ENCODE measurements at places on chromosomes 12 and 14.
A peak's percentile ranks its signal among the peaks of the same experiment; 100 is the strongest.

- no peak for DNase-seq
Measured at GRCh38 chr14:63383776-63384367, 65.1 kb upstream of the GPHB5 start.

GRCh38 chr12:1592444-1593173, 1.8 kb downstream of the FBXL14 start:
- no peak for DNase-seq

GRCh38 chr12:29528161-29528560, 30.7 kb upstream of the OVCH1 start:
- DNase-seq, result no peak

DNA sequence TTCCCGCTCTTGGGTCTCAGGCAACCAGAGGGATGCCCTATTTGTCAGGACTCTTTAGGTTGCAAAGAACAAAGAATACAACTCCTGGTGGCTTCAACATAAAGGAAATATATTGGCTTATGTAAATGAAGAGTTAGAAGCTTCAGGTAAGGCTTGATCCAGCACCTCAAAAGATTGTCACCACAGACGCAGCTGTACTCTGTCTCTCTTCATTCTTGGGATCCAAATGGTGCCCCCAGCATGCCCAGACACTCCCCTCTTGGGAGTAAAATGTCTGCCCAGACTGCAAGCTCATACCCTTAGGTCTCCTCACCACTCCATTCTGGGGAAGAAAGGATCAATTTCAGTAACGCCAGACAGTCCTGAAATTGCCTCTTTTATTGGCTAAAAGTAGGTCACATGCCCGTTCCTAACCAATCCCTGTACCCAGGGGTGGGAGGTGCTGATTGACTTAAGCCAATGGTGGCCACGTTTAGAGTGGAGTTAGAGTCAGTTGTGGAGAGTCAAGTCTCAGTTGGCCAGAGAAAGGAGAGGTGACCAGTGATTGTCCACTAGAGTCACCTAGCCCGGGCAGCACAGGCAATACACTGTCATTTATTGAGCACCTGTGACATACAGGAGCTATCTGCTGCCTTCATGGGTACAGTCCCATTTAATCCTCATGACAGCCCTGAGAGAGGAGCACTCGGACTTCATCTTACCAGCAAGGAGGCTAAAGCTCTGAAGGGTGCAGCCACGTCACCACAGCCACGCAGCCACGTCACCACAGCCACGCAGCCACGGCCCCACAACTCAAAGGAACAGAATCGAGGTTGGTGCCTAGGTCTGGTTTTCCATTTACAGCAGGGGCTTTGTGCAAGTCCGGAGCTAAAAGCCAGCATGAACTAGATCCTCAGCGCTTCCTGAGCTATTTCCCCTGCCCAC, 19.7 kb upstream of the BEGAIN start:
- no peak for DNase-seq

- DNase-seq, result no peak
Measured at GRCh38 chr14:36662543-36663403, 1.1 kb downstream of the PAX9 start.

- no peak for DNase-seq
Measured at GRCh38 chr14:59788176-59788575, 82.4 kb downstream of the RTN1 start.

GRCh38 chr14:51460011-51460410, 191.7 kb upstream of the FRMD6 start:
- DNase-seq, result no peak

DNA sequence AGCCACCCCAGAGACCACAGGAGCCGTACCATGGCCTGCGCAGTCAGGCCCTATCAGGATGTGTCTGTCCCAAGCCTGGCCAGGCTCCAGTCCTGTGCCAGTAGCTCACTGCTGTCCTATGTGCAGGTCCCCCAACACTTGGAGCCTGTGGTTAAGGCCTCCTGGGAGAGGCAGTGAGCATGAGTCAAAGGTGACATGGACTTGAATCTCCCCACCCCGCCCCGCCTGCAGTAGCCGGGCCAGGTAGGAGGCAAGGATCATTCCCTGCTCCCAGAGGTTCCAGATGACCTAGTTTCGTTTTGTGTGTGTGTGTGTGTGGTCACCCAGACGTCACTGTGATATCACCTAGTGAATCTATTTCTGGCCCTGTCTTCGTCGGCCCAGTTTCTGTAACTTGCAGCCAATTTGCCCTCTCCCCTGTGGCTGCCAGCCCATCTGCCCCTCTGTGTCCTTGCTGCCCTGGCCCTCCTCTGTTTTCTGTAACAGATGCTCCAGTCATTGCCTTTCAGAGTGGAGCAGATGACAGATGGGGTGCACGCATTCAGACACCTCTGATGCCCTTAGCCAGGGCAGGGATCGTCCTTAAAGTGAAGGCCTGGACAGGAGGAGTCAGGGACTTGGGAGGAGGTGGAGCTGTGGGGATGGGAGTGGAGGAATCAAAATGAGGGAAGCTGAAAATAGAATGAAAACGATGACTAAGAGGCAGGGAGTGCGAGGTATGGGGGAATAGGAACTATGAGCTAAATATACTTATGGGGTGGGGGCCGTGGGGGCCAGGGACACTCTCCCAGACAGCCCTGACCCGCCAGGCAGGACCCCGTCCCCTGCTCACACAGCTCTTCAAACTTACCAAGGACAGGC, 37.4 kb downstream of the SLC6A12 start:
- no peak for DNase-seq

DNA sequence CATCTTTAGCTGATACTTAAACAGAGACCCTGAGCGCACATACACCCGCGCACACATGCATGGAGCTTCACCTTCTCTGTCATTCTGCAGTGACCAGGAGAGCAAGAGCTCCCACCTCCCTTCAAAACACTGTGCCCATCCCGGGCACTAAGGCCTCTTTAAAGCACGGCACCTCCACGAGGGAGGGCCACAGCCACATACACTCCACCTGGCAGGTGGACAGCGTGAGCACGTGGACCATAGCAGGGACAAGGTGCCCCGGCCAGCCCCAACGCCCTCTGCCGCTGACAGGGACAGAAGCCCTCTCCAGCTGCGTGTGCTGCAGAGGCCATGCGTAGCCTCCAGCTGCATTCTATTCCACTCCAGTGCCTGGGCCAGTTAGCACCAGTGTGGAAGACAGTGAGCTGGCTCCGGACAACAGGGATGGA, 5.4 kb downstream of the GAPDH start:
- DNase-seq, result no peak

DNA sequence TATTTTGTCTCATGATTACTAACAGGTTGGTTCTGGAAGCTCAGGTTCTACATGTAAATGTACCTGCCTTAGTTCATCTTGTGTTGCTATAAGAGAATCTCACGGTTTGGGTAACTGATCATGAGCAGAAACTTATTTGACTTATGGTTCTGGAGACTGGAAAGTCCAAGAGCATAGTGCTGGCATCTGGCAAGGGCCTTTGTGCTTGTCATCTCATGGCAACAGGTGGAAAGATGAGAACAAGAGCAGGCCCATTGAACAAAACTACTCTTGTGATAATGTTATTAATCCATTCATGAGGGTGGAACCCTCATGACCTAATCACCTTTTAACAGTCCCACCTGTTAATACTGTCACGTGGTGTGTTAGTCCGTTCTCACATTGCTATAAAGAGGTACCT, 23.3 kb downstream of the MIPOL1 start:
- DNase-seq, result no peak

GRCh38 chr12:100859063-100859627, 64.6 kb downstream of the ANO4 start:
- DNase-seq, result no peak

DNA sequence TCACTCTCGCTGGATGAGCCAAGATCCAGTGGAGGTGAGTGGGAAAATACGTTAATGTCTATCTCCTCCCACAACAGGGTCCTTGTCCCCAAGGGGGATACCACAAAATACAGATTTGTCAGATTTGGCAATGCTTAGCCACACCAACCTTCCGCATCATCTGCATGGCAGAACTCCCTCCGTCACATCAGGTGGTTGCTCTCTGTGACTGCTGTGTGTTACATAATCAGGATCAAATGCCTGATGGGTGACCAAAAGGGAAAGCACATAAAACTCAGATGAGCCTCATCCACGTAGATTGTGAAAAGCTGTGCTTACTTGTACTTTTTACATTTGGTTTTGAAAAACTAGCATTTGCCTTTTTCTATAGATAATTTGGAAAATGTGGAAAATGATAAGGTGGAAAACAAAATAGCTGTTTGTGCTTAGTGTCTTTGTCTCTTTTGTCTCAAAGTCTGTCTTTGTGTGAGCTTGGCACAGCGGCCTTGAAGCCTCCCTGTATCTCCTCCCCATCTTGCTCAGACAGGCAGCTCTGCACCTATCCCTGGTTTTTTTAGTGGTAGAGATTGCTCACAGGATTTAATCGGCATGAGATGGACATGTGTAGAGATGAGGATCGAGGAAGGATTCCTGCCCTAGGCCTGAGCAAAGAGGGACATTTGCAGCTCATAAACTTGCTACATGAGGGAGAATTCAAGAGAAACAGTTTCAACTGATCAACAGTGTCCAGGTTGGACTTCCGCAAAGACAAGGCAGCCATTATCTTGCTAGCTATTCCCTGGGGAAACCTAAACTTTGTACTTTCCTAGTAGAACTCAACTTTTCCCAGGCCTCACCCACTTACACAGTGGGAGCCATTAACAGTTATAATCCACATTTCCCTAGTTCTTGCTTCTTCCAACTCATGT, 3.6 kb upstream of the FGF6 start:
- DNase-seq, result no peak

- DNase-seq, result no peak
Measured at GRCh38 chr14:77023001-77023996, 5.2 kb downstream of the IRF2BPL start.

DNA sequence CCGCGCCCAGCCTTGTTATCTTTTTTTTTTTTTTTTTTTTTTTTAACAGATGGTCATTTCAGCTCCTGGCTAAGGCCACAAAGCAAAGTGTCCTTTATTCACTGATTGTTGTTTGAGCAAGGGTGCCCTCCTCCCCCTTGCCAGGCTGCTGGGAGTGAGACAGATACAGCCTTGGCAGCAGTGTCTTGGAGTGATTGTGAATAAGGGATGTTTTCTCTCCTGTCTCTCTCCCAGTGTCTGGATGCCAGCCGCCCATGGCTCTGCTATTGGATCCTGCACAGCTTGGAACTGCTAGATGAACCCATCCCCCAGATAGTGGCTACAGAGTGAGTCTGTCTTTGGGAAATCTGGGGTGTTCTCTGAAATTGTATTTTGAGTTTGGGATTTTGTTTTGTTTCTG, 28.7 kb downstream of the FNTB start:
- no peak for DNase-seq

- DNase-seq, result no peak
Measured at GRCh38 chr12:69015017-69015416, 82.0 kb upstream of the CPM start.

DNA sequence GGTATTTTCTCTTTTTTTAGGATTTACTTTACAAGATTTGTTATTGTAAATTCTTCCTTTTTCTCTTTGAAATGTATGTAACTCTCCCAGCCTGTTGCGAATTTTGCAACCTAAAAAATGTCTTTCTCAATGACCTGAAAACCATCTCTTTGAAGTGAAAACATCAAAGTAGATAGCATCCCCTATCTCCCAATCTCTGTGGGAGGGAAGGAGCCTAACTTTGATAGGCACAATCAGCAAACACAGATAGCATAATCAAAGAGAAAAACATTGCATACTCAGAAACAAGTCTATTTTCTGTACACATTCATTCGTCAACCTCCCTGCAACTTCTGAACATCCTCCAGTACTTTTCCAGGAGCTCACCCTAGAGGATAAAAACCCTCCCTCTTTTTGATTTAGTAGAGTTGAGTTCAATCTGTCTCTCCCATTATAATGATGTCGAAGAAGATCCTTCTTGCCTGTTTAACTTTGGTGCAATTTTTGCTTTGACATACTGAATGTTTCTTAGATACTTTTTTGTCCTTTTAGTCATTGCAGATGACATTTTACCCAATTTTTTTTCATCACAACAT, 849.2 kb upstream of the LRFN5 start:
- no peak for DNase-seq

DNA sequence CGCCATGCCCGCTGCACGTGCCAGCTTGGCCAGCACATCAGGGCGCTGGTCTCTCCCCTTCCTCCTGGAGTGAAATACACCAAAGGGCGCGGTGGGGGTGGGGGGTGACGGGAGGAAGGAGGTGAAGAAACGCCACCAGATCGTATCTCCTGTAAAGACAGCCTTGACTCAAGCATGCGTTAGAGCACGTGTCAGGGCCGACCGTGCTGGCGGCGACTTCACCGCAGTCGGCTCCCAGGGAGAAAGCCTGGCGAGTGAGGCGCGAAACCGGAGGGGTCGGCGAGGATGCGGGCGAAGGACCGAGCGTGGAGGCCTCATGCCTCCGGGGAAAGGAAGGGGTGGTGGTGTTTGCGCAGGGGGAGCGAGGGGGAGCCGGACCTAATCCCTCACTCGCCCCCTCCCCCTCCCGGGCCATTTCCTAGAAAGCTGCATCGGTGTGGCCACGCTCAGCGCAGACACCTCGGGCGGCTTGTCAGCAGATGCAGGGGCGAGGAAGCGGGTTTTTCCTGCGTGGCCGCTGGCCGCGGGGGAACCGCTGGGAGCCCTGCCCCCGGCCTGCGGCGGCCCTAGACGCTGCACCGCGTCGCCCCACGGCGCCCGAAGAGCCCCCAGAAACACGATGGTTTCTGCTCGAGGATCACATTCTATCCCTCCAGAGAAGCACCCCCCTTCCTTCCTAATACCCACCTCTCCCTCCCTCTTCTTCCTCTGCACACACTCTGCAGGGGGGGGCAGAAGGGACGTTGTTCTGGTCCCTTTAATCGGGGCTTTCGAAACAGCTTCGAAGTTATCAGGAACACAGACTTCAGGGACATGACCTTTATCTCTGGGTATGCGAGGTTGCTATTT, 914 bp upstream of the CCND2 start:
- DNase-seq, result peak; percentile 56

DNA sequence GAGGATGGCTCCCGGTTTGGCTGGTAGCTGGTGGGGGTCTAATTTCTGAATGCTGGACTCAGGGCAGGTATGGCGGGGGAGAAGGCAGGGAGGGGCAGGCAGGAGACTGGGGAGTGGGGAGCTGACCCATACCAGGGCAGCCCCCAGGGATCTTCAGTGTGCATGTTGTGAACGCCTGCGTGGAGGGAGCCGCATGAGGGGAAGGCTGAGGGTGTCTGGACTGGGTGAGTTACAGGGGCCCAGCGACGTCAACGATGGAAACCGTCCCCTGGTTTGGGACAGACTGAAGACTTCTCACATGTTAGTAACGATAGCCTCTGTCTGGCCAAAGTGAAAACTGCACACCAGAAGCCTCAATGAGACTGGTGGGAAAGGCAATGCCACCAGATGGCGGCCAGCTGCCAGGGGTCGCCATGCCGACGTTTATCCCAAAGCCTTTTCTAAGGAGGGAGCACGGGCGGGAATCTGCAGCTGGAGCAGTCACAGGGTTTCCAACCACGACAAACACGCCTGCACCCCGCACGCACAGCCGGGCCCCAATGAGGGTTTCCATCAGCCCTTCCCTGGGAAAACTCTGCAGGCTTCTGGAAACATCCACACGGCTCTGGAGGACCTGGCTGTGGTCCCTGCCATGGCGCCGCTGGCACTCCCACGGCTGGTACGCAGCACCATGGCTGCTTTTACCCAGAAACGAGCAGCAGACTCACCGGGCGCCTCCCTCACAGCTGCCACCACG, 14.0 kb downstream of the PGAM5 start:
- no peak for DNase-seq

Measured in right renal pelvis (tissue), 4 donors.